IMR-90 (cell line): ENCODE measurements at places on chromosomes 11 and 22. TPM values are rescaled to one million over a fixed set of nuclear protein-coding genes. Genes with fewer than 3 reads are reported as not detected.

- no peak for DNase-seq
Observed at GRCh38 chr11:119125821-119126220, 4.4 kb downstream of the HINFP start.

The LGALS12 gene
- not detected in 2 replicates for total RNA-seq

The INSC gene
- total RNA-seq: 0.56 and 1.4 TPM in 2 replicates

- DNase-seq: no peak
Observed at GRCh38 chr11:73461964-73462363, 85.8 kb downstream of the RELT start.

DNA sequence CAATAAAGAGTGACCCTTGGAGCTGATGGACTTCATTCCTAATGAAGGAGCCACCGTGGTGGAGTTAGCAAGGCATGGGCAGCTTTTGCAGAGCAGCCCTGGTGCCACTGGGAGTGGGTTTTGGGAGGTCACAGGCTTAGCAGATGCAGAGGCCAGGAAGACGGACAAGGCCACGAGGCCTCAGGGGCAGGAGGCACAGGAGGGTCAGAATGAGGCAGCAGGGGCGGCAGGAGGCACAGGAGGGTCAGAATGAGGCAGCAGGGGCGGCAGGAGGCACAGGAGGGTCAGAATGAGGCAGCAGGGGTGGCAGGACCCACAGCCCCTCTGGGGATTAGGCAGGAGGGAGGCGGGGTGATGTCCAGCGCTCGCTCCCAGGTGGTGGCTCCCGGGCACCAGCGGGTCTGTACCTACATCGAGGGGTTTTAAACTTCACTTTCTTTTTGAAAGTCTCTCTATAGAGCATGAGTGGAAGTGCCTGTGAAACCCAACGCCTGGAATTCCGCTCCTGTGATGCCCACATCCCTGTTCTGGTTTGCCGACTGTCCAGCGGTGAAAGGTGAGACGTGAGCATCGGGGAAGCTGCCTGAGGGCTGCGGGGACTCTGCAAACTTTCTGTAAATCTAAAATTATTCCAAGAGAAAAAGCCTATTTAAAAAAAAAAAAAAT is 521.6 kb downstream of the BRD1 start:
- no peak for DNase-seq

- DNase-seq: no peak
Observed at GRCh38 chr22:44540756-44541670, 43.0 kb upstream of the RTL6 start.

DNA sequence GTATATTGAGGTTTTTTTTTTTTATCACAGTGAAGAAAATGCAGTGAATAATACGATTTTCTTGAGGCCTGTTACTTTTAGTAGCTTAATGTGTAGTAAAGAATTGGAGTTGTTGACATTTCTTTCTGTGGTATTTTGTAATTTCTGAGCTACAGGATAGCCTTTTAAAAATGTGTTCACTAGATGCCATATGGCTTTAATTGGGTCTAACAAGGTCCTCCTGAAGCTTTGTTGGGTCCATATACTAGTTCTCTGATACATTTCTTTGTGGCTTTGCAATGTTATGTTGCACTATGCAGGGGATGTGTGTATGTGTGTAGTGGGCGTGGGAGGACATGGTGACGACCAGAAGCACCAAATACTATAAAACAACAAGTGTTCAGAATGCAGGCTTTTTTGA is 25.1 kb downstream of the FBXO7 start:
- no peak for DNase-seq

The TBX10 gene
- not detected in 2 replicates for total RNA-seq
